Activated effector memory CD4-positive, alpha-beta T cell treated with anti-CD3 and anti-CD28 coated beads, Interleukin-2, amount 50 U/mL, for 16 hours (primary cell): ENCODE measurements at places on chromosomes 13 and 19.
A peak's percentile ranks its signal among the peaks of the same experiment; 100 is the strongest.

DNA sequence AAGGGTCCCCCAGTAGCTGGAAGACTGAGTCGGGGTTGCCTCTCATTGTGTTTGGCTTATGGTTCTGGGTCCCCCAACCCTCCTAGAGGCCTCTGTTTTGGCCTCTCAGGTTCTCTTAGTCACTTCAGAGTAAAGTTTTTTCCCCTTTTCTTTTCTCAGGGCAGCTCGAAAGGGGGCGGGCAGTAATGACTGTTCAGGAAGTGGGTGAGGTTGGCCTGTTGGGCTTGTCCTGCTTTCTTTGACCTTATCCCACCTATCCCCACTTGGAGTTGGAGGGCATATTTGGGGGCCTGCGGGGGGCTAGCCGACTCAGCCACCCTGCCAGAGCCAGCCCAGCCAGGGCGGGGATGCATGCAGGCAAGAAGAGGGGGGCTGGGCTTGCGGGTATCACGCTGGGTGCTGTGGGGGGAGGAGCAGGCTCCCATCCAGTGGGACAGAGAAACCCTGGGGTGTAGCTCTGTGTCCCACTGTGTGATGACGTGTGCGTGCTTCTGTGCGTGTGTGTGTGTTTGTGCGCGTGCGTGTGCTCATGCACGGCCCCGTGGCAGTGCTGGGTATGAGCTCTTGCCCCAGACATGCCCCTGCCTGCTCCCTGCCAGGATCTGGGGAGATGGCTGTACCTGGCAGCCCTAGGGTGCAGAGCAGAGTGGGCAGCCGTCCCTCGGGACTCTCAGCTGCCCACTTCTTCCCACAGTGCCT, 1.4 kb downstream of the CIC start:
- peak; percentile 86 for DNase-seq

DNA sequence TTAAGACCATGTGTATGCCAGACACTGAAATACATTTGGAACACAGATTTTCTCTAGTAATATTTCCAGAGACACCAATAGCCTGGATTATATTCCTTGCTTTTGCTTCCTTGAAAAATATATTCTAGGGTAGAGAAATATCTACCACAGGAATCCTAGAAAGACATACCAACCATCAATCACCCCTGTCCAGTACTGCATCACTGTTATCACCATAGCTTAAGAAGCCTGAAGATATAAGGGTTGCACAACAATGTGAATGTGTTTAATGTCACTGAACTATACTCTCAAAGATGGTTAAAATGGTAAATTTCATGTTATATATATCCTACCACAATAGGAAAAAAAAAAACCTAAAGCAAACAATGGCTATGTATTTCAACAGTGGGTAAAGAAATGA, 163.6 kb downstream of the DIAPH3 start:
- no peak for DNase-seq

- no peak for DNase-seq
Observed at GRCh38 chr13:50612717-50613116, 230.8 kb downstream of the DLEU7 start.

DNA sequence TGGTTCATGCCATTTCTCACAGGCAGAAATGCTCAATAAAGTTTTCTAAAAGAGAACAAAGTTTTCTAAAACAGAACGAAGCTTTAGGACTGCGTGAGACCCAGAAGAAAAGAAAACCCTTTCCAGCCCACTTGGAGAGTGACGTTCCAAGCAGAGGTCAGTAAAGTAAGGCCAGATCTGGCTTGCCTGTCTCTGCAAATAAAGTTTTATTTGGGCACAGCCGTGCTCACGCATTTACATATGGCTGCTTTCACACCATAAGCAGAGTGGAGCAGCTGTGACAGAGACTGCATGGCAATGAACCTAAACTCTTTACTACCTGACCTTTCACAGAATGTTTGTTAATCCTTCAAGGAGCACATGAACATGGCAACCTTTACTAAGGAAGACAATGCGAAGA, 23.6 kb downstream of the IRS2 start:
- DNase-seq = no peak

DNA sequence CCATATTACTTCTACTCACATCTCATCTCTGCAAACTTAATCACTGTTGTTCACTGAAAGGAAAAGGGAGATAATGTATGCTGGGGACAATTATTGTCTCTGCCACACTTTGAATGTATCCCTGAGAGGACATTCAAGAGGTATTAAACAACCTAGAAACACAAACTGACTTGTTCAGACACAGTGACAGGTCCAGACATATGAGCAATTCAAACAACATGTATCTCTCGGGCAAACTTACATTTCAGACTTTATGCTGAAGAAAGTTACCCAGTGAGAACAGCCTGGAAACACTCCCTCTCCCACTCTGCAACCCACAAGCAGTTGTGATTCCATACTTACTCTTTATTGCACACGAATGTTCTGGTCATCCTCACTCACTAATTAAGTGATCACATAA, 968.7 kb upstream of the SLC10A2 start:
- DNase-seq = no peak

GRCh38 chr19:50688766-50689165, 30.8 kb downstream of the SHANK1 start:
- no peak for DNase-seq

DNA sequence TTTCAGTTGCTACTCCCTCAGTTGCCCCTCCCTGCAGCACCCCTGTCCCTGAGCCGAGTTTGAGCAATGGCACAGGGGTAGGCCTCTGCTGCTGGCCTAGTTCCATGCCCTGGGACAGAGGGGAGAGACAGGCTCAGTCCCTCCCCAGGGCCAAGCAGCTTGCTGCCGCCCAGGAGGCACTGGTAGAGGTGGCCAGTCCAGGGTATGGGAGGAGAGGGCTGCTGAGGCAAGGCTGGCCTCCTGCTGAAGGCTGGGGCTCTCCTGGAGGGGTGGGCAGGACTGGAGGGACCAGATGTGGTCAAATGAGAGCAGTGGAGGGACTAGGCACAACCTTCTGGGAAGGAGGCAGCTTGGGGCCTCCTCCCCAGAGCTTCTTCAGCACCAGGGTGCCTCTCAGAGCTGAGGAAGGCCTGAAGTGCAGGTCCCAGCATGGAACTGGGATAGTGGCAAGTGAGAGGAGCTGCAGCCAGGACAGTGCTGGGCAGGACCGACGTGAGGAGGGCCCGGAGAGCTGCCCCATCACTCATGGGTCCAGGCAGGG, 29.8 kb upstream of the VSTM2B start:
- DNase-seq = peak; percentile 31

- no peak for DNase-seq
Observed at GRCh38 chr13:31278869-31279268, 79.1 kb downstream of the B3GLCT start.

DNA sequence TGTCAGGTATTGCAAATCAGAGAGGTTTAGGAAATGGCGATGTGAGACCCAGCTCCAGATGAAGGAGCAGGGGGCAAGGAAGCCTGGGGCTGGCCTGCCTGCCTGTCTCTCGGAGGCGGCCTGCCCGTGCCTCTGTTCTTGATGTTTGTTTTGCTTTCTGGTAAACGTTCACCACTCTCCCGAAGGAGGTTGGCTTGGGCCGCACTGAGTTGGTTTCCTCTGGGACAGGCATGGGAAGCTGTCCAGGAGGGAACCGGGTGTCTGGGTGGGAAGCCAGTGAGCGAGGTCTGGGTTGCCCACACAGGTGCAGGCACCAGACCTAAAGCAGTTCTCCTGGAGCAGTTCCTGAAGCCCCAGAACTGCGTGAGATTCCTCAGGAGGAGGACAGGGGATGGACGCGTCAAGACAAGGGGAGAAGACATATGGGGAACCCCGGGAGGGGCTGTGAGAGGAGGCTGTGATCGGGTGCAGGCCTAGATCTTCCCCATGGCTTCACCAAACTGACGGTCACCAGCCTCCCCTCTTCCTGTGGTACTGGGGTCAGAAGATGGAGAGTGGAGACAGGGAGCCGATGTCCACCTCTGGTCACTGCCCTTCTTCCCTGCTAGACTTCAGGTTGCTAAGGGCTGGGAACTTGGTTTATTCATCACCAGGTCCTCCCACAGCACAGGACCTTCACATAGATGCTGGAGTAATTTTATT, 15.2 kb downstream of the COL4A2 start:
- DNase-seq = no peak
